ENCODE measurements at places on chromosomes 16 and 17. TPM values are rescaled to one million over a fixed set of nuclear protein-coding genes. Genes with fewer than 3 reads are reported as not detected.

Gene ZDHHC1
- 30.9 TPM for total RNA-seq

Gene CIITA
- 19.9 TPM for total RNA-seq

Gene ITGAL
- 0.95 TPM for total RNA-seq

Gene ZFPM1
- total RNA-seq = 2.2 TPM

Gene SEPTIN12
- not detected for total RNA-seq

Gene TAC4
- total RNA-seq = not detected

Gene VTN
- total RNA-seq = not detected

Gene CTNS
- total RNA-seq = 14.5 TPM

Gene SYCE1L
- total RNA-seq = 19.2 TPM

Gene CDH5
- total RNA-seq = 8.3 TPM

Data from ovary (tissue), 10 donors.